ENCODE measurements at places on chromosomes 3 and 15.

- DNase-seq = no peak
Measured at GRCh38 chr3:54188176-54188791, 65.9 kb downstream of the CACNA2D3 start.

DNA sequence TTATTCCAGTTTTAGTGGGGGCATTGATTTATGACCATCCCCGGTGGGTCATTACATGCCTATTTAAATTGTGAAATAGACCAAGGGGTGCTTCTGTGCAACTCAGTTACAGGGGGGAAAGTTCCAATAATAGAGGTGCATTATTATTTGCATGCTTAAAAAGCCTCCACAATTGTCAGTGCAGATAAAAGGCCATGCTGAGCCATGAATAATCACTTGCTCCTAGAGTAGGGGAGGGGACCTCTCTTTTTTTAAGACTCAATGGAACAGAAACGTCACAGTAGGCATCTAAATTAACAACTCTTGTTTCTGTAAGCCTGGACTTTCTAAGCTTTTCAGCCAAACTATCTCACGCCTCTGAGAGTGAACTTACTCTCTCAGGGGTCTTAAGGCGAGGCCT, 66.5 kb upstream of the CMTM7 start:
- no peak for DNase-seq

DNA sequence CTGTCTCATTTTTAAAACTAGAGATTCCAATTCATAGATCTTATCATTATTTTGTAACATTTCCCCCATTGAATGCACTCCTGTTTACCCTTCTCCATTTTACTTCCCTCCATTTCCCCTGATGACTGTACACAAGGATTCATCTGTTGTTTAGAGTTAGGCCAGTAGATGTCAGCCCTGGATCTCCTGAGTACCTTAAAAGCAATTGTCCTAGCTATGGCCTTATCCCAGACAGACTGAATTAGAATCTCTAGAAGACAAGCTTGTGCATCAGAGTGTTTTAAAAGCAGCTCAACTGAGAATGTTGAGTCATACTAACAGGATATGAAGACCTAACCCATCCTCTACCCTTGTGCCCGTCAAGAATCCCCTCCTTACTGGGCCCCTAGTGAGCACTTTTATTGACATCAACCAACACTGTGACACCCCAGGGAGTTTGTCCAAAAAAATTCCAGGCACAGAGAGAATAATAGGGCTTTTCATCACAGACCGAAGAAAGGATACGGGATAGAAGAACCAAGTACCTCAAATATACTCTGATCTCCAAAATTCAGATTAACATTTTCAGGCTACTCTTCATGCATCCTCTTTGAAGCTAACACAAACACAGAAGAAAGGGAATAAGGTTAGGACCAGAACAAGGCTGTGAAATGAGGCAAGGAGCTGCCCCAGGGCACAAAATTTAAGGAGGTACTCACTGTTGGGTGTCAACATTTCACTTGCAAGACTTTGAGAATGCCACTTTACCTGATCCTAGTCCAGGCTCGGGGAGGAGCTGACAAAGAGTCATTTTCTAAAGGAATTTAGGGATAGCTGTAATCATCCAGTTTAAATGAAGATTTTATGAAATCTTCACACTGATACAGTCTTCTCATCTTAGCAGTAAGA, 17.1 kb downstream of the ZBED2 start:
- DNase-seq = peak; percentile 51

DNA sequence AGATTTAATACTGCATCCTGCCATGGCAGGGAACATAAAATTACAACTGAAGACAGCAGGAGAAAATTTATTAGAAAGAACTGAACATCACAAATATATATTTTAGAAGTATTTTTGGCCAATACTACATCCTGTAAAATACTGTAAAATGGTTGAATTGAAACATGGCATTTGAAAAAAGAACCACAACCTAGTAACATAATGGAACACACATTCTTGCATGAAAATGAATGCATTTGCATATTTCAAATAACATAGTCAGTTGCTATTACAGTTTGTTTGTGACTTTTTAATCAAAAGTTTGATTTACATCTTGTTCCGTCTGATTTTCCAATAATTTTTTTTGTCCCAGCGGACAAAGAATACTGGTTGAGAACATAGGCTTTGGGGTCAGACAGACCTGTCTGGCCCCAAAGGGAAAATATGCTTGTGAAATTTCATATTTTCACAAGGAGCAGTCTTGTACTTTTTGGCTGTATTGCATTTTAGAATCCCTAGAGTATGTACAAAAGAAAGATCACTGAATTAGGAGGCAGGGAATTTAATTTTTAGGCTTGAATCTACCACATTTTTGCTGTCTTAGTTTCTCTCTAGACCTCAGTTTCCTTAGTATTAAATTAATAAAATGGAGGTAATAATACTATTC, 268.8 kb downstream of the ADAMTSL3 start:
- DNase-seq = no peak

- DNase-seq = peak; percentile 58
Measured at GRCh38 chr3:71416876-71417275, 166.7 kb downstream of the FOXP1 start.

- no peak for DNase-seq
Measured at GRCh38 chr3:159751752-159752151, 236.9 kb upstream of the IL12A start.

DNA sequence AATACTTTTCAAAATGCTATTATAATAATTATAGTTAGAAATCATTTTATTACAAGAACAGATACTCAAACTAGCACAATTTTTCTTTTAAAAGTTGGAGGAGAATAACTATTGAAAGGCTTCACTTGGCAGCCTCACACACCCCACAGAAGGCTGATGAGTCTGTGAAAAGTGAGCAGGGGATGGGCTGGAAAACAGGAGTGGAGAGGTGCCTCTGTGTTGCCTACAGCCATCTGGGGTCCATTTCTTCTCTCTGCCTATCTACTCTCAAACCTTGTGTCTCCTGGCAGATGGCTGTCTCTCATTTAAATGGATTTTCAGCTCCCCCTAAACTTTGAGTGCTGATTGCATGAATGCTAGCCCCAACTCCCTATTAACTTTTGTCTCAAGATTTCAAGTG, 230.8 kb downstream of the CLSTN2 start:
- DNase-seq = no peak

- no peak for DNase-seq
Measured at GRCh38 chr3:174199696-174200095, 659.4 kb upstream of the NAALADL2 start.

GRCh38 chr3:115999001-115999585, 375.8 kb downstream of the GAP43 start:
- DNase-seq = no peak

DNA sequence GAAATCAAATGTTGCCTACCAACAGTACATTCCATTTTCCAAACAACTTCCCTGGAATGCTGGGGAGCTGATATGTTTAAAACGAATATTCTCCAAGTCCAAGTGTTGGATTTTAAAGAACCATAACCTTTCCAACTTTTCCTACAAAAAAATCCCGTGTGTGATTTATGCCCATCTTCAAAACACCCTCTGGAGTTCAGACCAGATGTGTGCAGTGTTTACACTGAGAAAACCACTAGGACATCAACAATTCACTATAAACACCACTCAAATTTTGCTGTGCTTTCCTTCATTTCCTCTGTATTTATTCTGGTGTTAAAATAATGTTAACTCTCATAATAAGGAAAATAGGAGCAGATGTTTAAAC, 2.4 kb downstream of the VGLL4 start:
- no peak for DNase-seq

GRCh38 chr15:86155551-86155950, 75.9 kb downstream of the AGBL1 start:
- DNase-seq = no peak

GRCh38 chr3:61664105-61664482, 102.7 kb downstream of the PTPRG start:
- no peak for DNase-seq

DNA sequence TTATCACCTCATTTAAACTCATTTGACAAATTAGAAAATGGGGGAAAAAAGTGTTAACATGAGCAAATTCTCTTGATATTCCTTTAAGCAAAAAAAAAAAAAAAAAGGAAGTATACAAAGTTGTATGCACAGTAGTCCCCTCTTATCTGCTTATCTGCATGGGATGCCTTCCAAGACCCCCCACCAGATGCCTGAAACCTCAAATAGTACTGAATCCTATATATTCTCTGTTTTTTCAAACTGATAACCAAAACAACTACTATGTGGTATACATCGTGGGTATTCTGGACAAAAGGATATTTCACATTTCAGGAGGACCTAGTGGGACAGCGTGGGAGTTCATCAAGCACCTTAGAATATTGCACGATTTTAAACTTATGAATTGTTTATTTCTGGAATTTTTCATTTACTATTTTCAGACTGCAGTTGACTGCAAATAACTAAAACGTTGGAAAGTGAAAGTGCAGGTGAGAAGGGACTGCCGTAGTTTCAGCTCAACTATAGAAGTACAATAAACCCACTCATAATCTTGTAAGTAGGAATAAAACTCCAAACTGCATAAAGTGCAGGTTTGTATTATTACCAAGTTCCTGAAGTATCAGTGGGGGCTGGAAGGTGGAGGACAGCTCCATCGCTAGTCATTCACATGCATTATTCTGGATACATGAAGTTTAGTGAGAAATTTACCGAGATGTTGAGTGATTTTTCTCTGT, 43.6 kb upstream of the PLCL2 start:
- DNase-seq = no peak

GRCh38 chr3:7194071-7194835, 333.3 kb downstream of the GRM7 start:
- no peak for DNase-seq

- peak; percentile 57 for DNase-seq
Measured at GRCh38 chr15:82298520-82298919, 35.9 kb downstream of the SAXO2 start.

DNA sequence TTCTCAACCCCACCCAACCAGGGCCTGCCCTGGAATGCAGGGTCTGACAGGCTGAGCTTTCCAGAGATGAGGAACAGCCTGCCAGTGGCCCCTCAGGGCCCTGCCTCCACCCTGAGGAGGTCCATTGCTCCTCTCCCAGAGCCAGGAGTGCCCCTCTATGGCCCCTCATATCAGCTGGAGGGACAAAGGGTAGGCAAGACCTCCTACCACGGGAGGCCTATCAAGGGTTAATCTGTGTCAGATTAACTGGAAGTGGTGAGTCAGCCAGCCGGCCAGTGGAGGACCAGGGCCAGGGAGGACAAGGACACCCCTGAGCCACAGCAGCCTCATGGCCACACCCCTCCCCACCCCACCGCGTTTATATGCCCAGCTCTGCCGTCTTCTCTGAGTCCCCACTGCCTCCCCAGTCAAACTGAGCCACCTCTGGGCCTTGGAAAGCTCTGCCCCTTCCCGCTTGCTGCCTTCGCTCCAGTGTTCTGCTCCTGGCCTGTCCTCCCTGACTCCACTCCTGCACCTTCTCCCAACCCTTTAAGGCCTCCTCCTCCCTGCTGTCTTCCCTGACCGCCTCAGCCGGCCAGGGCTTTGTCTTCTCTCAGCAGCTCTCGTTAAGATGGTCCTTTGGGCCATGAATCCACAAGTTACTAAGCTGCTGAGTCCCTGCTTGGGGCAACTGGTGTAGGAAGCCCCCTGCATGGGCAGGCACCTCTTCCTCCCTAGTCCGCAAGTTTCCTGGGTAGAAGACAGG, 6.5 kb downstream of the CCDC33 start:
- DNase-seq = no peak

GRCh38 chr15:87575896-87576473, 680.6 kb downstream of the NTRK3 start:
- DNase-seq = no peak

DNA sequence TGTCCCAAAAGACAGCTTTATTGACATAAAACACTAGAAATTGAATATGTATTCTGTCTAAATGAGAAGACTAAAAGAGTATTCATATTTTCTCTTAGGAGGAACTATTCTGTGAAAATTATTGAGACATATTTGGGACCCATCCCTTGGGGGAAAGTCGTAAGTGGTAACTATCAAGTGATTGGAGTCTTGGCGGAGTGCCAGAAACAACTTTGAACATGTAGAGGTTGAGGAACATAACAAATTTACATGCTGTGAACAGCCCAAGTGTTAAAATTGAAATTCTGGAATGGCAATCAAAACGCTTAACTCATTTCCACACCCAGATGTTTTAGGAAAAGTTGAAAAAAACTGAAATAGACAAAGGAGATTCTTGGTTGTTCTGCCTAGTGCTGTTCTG, 1034.6 kb downstream of the NSUN3 start:
- no peak for DNase-seq
